Vagina (tissue), 2 donors: ENCODE measurements at places on chromosomes 1 and 21.
A peak's percentile ranks its signal among the peaks of the same experiment; 100 is the strongest.

GRCh38 chr1:94693029-94693428 is 127.1 kb upstream of the SLC44A3 start:
- no peak for DNase-seq

- no peak for DNase-seq
Observed at GRCh38 chr1:181089017-181089675, 646 bp downstream of the IER5 start.

DNA sequence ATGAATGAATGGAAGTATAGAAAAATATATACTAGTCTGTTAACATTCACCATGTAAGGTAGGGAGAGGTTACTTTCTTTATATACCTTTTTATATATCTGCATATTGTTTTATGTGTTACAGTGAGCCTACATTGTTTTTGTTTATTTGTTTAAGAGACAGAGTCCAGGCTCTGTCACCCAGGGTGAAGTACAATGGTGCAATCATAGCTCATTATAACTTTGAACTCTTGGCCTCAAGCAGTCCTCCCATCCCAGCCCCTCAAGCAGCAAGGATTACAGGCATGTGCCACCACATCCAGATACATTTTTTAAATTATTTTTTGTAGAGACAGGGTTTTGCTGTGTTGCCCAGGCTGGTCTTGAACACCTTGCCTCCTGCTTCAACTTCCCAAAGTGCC is 7.4 kb upstream of the SCYL3 start:
- no peak for DNase-seq

DNA sequence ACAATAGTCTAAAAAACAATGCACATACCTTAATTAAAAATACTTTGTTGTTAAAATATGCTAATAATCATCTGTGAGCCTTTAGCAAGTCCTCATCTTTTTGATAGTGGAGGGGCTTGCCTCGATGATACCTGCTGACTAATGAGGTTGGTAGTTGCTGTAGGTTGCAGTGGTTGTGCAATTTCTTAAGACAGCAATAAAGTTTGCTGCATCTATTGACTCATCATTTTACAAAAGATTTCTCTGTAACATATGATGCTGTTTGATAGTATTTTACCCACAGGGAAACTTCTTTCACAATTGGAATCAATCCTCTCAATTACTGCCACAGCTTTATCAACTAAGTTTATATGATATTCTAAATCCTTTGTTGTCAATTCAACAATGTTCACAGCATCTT is 7.6 kb downstream of the C1orf87 start:
- DNase-seq: no peak

DNA sequence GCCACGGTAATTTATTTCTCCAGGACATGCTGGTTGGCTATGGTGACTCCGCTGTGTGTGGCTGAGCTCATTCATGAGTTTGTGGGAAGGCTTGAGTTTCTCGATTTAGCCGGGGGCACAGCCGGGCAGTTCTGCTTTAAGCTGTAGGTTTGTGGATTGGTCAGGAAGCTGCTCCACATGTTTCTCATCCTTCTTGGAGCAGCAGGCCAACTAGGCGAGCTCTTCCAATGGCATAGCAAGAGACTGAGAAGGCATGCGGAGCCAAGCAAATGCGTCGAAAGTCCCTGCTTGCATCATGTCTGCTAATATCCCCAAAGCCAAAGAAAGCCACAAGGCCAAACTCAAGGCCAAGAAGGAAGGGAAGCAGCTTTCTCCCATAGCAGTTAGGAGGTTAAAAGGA is 71.6 kb upstream of the GREM2 start:
- DNase-seq: no peak

- DNase-seq: no peak
Observed at GRCh38 chr1:187474336-187474735, 645.6 kb downstream of the PLA2G4A start.

GRCh38 chr1:182686446-182686845 is 2.1 kb upstream of the RGS8 start:
- no peak for DNase-seq

DNA sequence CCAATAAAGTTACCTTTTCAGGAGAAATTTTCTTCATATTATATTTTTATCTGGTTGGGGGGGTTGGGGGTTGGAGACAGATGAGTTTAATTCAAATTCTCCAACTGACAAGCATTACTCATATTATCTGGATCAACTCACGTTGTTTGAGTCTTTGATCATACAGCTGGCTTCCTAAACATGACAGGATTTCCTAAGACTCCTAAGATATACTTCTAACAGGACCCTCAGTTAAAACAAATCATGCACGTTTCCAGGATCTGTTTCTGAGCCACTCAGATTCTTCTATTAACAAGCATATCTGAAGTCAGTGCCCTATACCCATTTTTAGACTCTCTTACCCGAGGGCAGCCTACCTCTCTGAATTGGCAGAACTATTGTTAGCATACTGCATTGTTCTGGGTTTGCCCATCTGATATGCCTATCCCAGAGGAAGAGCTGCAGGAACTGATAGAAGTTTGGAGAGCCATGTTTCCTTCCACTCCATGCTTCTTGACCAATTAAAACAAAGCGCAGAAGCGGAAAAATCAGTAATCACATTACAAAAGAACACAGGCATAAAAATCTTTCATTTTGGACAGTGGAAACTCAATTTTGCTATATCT is 653.9 kb downstream of the LTN1 start:
- DNase-seq: no peak

DNA sequence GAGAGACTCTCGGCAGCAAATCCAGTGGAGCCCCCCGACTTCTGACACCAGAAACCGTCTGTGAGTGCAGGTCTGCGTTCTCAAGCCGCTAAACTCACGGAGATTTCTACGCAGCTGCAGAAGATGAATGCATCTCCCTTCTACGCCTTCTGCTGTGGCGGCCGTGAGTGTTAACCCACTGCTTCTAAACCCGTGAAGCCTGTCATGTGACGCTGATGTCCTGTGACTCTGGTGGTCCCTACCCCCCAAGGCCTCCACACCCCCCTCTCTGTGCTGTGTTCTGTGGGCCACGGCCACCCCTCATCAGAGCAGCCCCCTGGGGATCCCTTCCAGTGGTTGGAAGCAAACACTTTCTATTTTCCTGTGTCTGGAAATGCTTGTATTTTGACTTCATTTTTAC is 33.9 kb upstream of the COL18A1 start:
- no peak for DNase-seq

DNA sequence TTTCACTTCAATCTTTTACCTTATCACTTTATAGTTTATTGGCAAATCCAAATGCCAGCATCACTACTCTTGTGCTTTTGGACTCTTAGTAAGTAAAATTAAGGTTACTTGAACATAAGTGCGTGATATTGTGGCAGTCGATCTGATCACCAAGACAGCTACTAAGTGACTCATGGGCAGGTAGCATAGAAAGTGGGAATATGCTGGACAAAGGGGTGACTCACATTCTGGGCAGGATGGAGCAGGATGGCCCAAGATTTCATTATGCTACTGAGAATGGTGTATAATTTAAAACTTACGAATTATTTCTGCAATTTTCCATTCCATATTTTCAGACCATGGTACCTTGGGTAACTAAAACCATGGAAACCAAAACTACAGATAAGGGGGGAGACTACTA is 120.2 kb downstream of the ROR1 start:
- DNase-seq: no peak

DNA sequence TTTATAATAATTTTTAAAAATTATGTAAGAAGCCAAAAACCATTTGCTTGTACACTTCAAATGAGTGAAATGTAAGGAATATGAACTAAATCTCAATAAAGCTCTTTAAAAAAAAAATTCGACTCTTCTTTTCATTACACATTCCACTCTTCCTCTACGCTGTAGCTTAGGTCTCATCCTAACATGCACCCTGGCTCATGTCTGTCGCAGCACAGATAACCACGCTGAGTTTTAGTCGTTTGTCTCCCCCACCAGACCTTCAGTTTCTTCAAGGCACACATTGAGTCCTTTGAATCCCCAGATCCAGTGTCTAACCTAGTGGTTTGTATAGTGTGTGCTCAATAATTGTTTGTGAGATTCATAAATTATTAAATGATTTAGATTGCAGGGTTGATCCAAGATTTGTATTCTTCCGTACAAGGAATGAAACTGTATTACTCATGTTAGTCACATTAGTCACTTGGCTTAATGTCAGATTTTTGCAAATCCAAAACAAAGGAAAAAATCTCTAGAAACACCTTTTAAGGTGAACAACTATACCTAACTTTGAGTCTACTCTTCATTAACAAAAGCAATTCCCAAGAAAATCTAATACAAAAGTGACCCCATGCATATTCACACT is 57.3 kb downstream of the SLC25A24 start:
- no peak for DNase-seq

- DNase-seq: peak; percentile 52
Observed at GRCh38 chr1:57576756-57577155, 152.9 kb upstream of the DAB1 start.

DNA sequence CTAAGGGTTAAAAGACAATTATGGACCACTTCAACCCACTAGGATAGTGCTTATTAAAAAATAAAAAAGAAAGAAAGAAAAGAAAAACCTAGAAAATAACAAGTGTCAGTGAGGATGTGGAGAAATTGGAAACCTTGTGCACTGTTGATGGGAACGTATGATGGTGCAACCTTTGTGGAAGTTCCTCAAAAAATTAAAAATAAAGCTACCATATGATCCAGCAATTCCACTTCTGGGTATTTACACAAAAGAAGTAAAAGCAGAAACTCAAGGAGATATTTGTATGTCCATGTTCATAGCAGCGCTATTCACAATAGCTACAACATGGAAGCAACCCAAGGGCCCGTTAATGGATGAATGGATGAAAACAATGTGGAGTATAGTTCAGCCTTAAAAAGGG is 115.2 kb upstream of the ATP1A1 start:
- DNase-seq: no peak

DNA sequence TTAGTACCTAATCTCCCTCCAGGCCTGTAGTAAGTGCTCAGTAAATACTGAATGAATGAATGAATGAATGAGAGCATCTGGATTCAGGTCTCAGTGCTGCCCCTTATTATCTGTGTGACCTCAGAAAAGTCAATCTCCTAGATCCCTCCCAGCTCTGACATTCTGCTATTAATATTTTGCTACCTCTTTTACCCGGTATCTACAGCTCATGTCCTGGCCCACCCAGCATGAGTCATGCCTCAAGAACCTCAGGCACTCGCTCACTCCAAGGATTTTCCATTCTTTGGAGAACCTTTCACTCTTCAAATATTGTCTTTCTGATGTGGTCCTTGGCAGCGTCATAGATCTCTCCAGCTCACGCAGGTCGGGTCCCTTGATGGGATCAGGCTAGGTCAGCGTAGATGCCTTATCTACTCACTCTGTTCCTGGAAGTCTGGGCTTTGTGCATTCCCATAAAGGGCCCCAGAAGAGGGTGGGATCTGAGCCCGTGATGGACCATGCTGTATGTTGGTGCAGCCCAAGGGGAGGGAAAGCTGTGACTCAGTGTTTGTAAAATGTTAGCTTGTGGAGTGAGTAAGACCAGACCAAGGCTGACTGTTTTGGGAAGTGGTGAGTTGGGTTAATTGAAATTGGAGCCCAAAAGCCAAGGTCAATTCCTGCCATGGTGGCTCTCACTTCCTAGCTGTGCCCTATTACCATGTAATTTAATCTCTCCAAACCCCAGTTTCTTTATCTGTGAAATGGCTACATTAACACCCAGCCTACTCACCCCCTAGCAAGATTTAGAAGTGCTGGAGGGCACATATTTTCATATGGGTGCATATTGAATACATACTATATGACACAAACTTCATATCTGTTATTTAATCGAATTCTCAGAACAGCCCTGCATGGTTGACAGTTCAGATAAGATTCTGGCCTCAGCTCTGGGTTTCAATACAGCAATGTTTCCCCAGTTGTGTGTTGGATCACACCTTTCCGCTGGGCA is 214.1 kb upstream of the USP24 start:
- DNase-seq: no peak
